NCI-H1092 (cell line): ENCODE measurements at places on chromosomes 1 and 21.

DNA sequence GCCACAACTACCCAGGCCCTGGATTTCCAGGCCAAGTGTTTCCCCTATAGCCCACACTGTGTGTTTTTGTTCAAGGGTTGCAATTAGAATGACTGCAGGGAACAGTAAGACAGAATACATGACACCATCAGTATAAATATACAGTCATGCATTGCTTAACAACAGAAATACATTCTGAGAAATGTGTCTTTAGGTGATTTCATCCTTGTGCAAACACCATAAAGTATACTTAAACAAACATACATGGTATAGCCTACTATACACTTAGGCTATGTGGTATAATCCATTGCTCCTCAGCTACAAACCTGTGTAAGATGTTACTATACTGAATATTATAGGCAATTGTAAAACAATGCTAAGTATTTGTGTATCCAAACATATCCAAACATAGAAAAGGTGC is 7.5 kb upstream of the SLC44A5 start:
- DNase-seq: no peak

DNA sequence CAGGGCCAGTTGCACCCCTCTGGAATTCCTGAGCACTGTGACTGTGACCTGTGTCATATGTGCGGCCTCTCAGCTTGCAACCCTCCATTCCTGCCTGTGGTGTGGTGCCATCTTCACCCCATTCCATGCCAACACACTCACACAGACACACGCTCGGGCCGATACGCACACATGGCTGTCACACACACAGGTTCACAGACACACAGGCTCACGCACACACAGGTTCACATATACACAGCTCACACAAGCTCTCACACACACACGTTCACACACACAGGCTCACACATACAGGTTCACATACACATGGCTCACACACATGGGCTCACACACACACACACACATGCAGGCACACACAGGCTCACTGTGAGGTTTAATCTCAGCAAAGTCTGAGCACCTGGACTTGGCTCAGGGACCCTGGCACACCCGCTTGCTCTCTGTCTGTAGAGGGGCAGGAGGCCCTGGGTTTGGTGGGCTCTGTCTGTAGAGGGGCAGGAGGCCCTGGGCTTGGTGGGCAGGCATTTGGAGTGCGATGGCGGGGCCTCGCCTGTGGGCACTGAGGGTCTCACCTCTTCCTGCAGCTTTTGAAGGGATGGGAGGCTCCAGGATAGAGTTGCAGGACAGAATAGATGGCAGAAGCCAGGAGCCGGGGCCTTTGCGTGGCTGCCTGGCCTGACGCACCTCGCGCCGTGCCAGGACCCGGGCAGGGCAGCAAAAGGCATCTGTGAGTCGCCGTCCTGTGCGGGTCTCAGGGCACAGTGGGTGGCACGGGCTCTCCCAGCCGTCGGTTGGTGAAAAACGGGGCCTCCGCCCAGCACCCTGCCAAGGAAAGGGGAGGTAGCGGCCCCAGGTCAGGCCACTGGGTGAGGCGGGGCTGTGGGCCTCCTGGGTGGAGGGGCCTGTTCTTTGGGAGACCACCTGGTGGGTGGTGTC is 17.1 kb downstream of the COL18A1 start:
- DNase-seq: no peak

DNA sequence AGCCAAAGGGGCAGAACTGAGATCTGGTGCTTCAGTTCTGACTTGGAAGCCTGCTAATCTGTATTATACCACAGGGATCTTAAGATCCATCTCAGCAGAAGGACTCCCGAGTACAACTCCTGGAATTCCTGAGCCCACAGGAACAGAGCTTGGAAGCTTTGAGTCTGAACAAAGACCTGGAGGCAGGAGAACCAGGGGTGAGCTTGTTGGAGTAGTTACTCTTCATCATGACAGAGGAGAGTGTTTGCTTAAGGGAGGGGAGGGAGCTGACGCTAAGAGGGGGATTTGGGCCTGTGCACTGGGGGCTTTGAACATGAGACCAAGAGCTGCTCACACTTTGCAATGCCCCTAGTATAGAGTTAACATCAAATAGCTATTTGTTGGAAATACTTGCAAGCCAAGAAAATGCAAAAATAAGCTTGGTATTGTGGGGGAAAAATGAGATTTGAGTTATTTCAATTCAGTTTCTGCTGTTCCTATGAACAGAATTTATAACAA is 41.1 kb upstream of the TRABD2B start:
- no peak for DNase-seq

- no peak for DNase-seq
These were observed 49.1 kb upstream of the BCL9 start for GRCh38 chr1:147492207-147492606.

- no peak for DNase-seq
These were observed 19.4 kb upstream of the LRRC53 start for GRCh38 chr1:74531796-74532195.

GRCh38 chr21:28604946-28605537 is 387.6 kb downstream of the LTN1 start:
- no peak for DNase-seq

GRCh38 chr1:159510229-159510541 is 25.6 kb downstream of the OR10J5 start:
- no peak for DNase-seq
